ENCODE measurements at places on chromosomes 13 and 19.
A peak's percentile ranks its signal among the peaks of the same experiment; 100 is the strongest.

- peak; percentile 92 for DNase-seq
Measured at GRCh38 chr19:10836479-10837330, 693 bp upstream of the TMED1 start.

GRCh38 chr13:99955107-99955746, 16.3 kb downstream of the ZIC5 start:
- DNase-seq = peak; percentile 71

DNA sequence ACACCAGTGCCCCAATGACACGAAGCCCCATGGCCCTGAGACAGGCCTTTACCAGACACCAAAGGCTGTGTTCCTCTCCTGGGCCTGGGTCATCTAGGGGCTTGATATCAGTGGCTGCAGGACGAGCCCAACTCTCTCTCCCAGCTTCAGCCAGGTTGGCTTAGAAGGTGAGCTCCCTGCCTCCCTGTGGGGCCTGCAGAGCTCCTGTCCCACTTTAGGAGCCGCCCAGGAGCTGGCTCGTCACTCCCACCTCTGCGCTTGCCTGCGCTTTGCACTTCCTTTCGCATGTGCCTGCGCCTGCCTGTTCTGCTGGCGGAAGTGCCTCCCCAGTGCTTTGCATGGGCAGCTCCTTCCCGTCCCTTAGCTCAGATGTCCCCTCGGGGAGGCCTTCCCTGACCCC, 4.9 kb downstream of the CALM3 start:
- DNase-seq = no peak

- DNase-seq = no peak
Measured at GRCh38 chr13:99704390-99704789, 203.1 kb downstream of the TM9SF2 start.

DNA sequence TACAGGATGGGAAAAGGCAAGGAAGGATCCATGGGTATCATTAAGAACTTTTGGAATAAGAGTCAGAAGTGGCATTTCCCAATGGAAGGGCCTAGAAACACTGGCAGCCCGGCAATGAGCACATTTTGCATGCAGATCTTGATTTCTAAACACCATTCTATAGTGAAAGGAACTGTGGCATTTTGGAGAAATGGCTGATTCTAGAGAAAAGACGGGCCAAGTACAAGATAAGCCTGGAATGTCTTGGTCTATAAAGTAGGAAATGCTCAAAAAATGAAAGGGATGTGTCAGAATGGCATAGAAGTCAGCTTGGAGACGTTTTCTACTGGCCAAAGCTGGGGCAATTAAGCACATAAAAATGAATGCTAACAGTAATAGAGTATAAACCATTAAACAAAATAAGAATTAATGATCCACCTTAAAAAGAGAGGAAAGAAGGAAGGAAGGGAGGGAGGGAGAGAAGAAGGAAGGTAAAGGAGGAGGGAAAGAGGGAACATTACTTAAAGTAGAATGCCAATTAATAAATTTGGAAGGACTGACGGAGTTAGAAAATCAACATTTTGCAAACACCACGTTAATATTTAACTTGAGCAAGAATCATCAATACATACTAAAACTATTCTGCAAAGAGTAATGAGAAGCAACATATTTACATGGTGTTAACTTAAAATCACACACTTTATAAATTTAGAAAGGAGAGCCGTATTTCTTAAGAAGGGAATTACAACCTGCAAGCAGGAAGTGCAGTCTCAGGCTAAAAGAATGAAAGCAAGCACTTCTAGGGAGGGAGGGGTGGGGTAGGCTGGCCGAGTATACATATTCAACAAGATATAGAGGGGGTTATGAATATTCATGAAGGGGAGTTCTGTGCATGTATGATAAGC, 78.9 kb downstream of the ANKRD10 start:
- no peak for DNase-seq

- DNase-seq = no peak
Measured at GRCh38 chr13:19910336-19911072, 47.1 kb upstream of the ZMYM5 start.
